ENCODE measurements at places on chromosomes 11 and 22.
A peak's percentile ranks its signal among the peaks of the same experiment; 100 is the strongest.

GRCh38 chr11:86630229-86630981 is 42.0 kb downstream of the ME3 start:
- no peak for DNase-seq

DNA sequence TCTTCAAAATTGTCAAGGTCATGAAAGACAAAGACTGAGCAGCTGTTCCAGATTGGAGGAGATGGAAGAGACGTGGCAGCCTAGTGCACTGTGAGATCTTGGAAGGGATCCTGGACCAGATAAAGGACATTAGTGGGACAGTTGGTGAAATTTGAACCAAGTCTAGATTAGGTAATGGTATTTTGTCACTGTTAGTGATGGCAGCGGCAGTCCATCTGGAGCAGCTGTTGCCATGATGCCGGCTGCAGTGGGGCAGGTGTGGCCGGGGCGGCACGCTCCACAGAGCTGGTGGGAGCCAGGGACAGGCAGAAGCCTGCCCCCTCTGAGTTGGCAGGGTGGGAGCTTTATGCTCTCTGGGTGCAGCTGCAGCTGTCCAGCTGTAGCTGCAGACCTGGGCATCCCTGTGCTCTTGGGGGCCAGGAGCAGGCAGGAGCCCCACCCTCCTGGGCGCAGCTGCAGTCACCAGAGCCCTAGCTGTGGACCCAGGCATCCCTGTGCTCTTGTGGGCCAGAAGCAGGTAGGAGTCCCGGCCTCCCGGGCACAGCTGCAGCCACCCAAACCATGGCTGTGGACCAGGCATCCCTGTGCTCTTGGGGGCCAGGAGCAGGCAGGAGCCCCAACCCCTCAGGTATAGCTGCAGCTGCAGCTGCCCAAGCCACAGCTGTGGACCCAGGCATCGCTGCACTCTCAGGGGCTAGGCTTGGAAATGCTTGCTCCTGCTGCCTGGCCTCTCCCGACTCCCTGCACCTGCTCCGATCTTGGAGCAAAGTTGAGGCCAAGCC is 20.7 kb downstream of the DIXDC1 start:
- DNase-seq = no peak

DNA sequence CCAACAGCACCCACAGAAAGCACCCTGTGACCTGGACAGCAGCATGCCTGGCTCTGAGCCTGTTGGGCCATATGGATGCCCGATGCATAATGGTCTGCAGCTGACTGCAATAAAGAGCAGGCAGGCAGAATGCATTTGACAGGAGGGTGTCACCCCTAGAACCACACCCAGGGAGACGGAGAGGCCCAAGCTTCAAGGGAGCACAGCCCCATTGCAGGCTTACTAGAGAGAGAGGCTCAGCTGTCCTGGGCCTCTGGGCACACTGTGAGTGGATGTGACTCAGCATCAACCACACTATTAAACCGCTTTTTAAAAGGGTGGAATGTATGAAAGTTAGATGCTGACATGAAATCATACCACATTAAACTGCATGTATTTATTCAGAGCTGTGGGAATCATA is 365.3 kb downstream of the CTTN start:
- DNase-seq = no peak

- DNase-seq = no peak
Measured at GRCh38 chr11:12546660-12547059, 127.6 kb upstream of the TEAD1 start.

DNA sequence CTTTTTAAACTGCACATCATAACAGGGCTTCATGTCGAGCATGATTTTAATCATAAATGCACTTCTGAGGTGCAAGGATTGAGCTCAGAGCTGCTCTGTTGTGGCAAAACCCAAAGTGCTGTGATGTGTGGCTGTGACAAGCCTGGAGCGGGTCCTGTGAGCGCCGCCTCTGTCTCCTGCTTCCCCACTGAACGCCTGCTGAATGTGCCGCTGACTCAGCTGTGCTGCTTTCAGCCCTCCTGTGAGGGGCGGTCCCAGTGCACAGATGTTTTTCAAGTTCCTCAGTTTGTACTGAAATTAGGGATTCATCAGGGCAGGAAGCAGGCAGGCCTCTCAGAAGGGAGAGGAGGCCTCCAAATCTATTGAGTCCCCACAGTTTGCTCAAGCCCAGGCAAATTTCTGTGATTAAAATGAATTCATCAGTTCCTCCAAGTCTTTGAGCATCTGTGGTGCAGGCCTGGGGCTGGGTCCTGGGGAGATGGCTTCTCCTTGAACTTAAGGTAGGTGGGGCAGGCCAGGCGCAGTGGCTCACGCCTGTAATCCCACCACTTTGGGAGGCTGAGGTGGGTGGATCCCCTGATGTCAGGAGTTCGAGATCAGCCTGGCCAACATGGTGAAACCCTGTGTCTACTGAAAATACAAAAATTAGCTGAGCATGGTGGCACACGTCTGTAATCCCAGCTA is 3.0 kb upstream of the GTSE1 start:
- DNase-seq = peak; percentile 80

Measured in Right ventricle myocardium inferior (tissue), 1 donor.